ENCODE measurements at places on chromosomes 7 and 10.

DNA sequence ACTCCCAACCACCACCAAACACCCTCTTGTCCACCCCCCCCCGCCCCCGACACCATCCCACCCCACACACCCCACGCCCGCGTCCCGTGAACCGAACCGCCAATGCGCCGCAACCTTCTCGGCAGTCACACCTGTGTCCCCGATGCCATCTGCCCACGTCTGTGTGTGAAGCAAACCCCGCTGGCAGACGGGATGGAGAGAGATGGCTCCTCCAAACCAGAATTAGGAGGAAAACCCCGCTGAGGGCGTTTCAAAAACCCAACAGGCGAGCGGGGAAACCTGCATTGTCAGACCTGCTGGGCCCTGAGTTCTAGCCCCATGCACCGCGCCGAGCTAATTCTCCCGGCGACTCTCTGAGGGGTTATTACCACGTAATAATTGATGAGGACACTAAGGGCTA is 28.6 kb upstream of the KCNK18 start:
- no peak for DNase-seq

DNA sequence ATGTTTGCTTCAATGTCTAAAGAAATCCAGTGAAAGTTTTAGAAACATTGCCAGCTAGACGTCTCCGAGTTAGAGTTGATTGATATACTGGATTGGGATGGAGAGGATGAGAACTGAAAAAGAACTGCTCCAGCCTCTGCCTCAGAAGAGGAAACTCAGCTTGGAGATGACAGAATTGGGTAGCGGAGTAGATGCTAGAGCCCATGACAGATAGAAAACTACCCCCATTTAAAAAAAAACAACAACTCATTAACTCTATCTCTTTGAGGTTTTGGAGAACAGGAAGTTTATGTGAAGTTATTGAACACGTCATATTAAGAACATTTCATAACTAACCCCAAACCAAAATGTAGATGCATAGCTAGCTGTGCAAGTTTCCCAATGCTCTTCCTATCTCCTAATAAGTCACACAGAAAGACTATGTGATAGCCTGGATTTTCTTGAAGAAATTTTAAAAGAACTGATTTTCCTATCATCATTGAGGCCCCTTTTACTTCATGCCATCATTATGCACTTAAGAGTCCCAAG is 28.3 kb upstream of the AFAP1L2 start:
- DNase-seq = no peak

DNA sequence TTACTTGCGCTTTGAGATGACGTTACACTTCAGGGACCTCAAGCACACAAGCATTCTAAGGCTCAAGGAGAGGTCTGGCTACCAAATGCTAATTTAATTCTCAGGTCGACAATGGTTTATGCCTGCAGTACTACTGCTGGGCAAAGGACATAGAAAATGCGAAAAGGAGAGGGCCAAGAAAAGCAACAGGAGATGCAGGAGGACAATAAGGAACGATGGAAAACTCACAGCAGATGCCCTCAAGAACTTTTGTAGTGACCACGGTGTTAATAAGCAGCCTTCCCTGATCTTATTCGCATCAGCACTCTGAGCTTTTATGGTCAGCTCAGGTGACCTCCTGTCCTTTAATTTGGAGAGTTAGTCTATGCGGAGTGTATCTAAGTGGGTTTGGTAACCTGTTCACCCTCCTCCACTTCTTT is 146.3 kb downstream of the GPR85 start:
- DNase-seq = no peak

DNA sequence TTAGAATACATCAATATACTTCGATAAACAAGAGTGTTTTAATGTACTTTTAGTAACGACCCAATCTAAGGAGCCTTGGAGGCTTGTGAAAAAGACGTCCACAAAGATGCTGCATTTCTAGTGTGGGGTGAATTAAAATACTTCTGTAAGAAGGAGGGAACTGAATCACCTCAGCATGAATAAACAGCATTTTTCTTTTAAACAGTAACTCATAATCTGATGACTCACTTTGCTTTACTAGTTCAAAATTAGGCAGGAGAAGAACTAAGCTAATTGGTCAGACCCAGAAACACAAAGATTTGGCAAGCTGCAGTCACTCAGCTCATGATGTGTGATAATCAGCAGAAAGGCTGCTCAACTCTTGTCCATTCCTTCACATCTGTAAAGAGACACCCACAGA is 24.2 kb downstream of the NCOA4 start:
- DNase-seq = no peak

DNA sequence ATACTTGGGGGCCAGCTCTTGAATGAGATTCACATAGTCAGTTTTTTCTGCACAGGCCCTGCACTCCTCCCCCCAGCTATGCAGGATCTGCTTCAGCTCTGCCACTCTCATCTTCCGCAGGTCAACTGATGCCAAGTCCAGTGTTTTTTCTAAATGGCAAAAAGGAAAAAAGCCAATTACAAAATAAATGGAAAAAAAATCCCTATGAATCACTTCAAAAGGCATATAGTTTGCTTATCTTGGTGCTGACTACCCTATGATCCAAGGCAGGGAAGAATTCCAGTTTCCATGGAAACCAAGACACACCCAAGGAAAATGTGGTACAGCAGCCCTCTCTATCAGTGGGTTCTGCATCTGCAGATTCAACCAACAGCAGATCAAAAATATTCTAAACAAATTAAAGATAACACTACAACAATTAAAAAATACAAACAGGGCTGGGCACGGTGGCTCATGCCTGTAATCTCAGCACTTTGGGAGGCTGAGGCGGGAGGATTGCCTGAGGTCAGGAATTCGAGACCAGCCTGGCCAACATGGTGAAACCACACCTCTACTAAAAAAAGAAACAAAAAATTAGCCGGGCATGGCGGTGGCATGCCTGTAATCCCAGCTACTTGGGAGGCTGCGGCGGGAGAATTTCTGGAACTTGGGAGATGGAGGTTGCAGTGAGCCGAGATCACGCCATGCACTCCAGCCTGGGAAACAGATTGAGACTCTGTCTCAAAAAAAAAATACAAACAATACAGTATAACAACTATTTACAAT is 17.6 kb downstream of the CDNF start:
- DNase-seq = no peak

GRCh38 chr7:112546723-112547513 is 66.1 kb downstream of the LSMEM1 start:
- DNase-seq = no peak

- DNase-seq = peak; percentile 74
Observed at GRCh38 chr7:120792091-120792860, 65.7 kb downstream of the TSPAN12 start.

DNA sequence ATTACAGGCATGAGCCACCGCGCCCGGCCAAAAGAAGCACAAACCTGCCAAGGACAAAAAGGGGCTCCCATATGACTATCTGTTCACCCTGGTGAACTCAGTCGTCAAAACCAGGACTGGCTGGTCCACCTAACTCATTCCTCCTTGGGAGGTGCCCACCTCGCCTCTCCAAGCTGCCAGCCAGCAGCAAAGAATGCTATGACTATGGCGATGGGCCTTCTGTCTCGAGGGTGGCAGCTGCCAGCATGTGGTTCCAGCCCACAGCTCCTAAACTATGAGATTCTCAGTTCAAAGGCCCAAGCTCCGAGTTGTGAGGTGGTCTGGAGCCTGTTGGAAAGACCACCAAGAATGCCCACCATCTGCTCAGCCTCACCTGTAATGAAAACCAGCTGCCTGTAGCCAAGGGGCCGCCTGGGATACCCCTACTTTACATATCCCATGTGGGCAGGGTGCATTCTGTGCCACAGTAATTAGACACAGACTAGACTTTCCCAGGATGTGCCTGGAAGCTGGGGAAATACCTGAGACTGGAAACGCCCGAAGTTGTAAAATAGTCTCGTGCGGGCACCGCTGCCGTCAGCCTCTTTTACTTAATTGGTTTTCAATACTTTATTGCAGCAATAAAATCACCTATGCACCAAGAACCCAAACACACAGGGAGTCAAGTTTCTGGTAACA is 71.1 kb downstream of the ZRANB1 start:
- no peak for DNase-seq

- DNase-seq = no peak
Observed at GRCh38 chr10:49270565-49270964, 28.4 kb upstream of the C10orf71 start.

- DNase-seq = no peak
Observed at GRCh38 chr10:102286216-102286615, 40.9 kb downstream of the GBF1 start.

DNA sequence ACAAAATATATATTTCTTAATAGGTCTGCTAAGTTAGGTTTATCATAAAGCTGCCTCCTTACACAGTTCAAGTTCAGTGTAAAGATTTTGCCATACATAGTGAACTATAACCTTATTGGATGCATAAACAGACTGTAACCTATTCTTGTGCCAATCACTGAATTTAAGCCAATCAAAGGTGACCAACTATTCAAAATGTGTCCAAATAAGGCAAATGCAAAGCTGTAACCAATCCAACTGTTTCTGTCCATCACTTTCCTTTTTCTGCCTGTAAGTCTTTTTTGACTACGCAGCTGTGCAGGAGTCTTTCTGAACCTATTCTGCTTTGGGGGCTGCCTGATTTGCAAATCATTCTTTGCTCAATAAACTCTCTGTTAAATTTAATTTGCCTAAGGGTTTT is 11.6 kb upstream of the DNMBP start:
- no peak for DNase-seq

- no peak for DNase-seq
Observed at GRCh38 chr10:68492118-68492517, 20.3 kb upstream of the DNA2 start.

GRCh38 chr10:6240254-6240653 is 37.5 kb downstream of the PFKFB3 start:
- DNase-seq = no peak

DNA sequence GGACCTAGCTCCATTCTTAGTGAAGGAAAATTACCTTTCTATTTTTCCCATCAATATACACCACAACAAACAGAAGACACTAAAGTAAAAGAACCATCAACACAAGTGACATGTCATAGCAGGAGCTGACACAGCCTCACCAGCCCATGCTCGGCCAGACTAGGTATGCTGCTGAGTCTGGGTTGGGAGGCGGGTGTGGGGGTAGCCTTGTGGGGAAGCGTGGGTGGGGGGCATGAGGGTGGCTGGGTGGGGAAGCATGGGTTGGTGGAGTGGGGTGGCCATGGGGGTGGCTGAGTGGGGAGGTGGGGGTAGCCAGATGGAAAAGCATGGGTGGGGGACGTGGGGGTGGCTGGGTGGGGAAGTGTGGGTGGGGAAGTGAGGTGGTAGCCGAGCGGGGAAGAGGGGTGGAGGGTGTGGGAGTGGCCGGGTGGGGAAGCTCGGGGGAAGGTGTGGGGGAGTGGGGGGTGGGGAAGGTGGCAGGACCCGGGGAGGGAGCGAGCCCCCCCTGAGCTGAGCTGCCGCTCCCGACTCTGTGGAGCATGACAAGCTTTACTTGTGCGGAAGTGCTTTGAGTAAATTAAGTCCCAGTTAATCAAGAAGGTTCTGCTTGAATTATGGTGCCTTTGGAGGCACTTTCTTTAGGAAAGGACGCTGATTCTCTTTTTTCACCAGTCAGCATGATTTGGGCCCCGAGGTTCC is 294.6 kb upstream of the ZNF32 start:
- DNase-seq = no peak

- no peak for DNase-seq
Observed at GRCh38 chr7:24830440-24831050, 73.3 kb upstream of the GSDME start.

GRCh38 chr10:120336911-120337540 is 120.0 kb upstream of the PLPP4 start:
- DNase-seq = no peak

GRCh38 chr7:74343281-74344131 is 54.3 kb downstream of the CLIP2 start:
- DNase-seq = no peak

GRCh38 chr7:132577206-132578049 is 1.2 kb upstream of the PLXNA4 start:
- DNase-seq = no peak

GRCh38 chr7:130877236-130877990 is 143.4 kb upstream of the KLF14 start:
- no peak for DNase-seq

DNA sequence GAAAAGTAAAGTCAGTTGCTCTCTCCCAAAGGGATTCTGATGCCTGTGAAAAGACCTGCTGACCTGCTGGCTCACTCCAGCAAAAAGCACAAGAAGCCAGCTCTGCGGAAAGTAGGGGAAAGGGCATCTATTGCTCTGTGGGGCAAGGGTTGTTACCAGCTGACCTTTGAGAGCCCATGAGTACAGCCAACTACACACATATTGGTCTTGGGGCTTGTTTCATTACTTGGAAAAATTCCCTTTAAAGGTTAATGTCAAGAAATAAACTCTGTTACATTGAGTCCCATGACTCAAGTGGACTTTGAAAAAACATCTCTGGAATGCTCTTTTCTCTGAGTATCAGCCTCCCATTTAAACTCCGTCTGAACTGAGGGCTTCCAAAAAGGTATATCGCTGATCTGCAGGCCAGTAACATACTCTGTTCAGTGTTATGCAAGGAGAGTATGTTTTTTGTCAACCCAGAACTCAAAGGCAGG is 53.2 kb downstream of the PANK1 start:
- no peak for DNase-seq

- no peak for DNase-seq
Observed at GRCh38 chr7:50405221-50405620, 44.9 kb downstream of the FIGNL1 start.

DNA sequence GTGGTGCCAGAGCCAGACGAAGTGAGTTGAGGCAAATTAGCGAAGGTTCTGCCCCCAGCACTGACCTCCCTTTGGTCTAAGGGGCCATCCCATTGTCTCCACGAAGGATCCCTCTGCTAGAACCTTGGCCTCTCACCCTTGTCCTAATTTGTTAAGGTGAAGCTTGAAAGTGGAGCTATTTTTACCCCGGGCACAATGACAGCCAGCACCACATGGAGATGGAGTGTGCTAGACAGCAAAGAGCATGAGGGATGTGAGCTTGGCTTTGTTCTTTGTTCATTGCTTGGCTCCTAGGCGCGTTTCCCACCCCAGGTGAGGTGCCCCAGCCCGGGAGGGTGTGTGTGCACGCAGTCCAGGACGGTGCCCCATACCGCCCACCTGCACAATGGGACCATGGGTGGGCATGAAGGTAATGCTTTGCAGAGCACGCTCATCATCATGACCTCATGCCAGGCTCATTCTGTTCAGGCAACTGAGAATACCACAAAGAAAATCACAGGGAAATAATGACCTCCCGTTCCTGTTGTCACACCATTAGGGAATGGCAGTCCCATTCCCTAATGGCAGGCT is 361.0 kb upstream of the FZD8 start:
- no peak for DNase-seq

GRCh38 chr10:121596689-121597503 is 1.3 kb downstream of the FGFR2 start:
- DNase-seq = peak; percentile 62

DNA sequence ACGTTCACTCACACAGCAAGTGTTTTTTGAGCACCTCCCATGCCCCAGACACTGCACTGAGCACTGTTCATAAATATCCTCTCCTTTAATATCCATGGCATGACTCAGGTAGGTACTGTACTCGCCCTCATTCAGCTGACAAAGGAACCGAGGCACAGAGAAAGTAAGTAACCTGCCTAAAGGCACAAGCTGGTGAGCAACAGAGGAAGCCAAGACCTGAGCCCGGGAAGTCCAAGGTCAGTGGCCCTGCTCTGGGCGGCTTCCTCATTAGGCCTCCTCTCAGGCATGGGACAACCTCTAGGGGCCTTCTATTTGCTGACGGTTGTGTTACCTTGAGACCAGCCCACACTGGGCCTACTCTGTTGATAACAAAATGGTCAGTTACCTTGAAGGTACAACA is 45.1 kb upstream of the EZH2 start:
- no peak for DNase-seq

Data from breast epithelium (tissue), 4 donors.